A549 (cell line): ENCODE measurements at places on chromosomes 12 and 14. TPM values are rescaled to one million over a fixed set of nuclear protein-coding genes. Genes with fewer than 3 reads are reported as not detected.
A peak's percentile ranks its signal among the peaks of the same experiment; 100 is the strongest.

The SIX4 gene
- polyA plus RNA-seq = 2.2 to 2.3 TPM (median 2.3 TPM) in 3 replicates

The AICDA gene
- polyA plus RNA-seq = 0.05 to 0.16 TPM (median 0.05 TPM) in 3 replicates

- DNase-seq = no peak
Observed at GRCh38 chr14:100788517-100788916, 37.4 kb upstream of the MEG3 start.

DNA sequence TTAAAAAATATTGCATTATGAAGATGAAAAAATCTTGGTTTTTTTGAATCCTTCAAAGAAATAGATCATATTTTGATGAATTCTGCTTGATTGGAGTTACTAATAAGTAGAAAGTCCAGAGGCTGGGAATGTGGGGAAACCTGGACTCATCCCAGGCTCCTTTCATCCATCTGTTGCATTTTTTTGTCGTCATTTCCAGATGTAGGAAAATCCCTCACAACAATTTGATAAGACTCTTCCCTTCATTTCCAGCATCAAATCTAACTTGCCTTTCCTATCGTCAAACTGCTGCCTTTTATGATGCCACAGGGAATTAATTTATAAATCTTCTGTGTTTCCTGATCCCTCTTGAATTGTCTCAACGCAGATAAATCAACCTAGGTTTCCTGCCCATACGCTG lies 211.6 kb downstream of the FBXL14 start:
- DNase-seq = no peak

DNA sequence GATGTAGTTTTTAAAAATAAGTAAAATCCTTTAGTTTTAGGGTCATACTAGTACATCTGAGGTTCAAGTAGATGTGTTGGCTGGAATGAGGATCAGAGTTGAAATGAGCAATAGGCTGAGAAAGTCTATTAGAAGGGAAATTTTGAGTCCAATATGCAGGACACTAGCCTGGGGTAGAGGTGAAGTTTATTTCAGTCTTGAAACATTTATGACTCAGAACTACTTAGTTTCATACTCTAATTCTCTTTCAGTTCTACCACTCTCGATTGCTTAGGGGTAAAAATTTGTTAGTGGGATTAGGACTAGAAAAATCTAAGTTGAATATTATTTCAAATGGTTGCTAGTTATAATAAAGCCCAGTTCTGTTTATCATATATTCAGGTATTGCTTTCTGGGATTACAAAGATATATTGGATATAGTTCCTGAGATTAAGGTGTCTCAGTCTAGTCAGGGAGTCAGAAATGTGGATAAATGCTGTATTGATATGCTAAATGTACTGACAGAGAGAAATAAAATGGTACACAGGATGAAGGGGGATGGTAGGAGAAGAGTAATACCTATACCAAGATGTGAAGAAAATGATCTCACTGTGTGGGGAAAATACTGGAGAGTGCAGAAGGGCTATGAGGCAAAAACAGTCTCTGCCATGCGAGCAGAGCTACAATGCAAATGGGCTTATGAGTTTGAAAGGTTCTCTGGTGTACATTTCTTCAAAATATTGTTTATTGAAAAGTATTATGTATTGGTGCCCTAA lies 395.8 kb upstream of the FBXO33 start:
- DNase-seq = no peak

GRCh38 chr14:51680031-51680430 lies 28.3 kb downstream of the FRMD6 start:
- no peak for DNase-seq

- no peak for DNase-seq
Observed at GRCh38 chr12:4486049-4486699, 40.6 kb upstream of the FGF6 start.

DNA sequence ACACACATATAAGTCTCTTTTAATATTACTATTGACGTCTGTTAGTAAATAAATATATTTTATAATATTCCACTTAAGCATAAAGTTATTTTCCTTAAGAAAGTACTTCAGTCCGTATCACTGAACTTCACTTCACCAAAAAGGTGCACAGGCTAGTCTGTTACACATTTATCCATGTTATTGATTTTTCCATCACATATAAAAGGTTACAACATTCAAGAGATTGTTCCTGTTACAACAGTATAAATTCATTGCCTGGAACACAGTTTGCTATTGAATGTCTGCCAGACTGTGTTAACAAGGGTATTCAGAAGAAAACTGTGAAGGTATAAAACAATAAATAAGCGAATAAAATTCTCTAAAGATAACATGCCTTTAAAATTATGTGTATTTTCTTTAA lies 175.9 kb downstream of the NTS start:
- no peak for DNase-seq

- peak; percentile 71 for DNase-seq
Observed at GRCh38 chr12:57342207-57342691, 88.6 kb downstream of the R3HDM2 start.

GRCh38 chr12:101981868-101982267 lies 79.9 kb downstream of the WASHC3 start:
- no peak for DNase-seq

DNA sequence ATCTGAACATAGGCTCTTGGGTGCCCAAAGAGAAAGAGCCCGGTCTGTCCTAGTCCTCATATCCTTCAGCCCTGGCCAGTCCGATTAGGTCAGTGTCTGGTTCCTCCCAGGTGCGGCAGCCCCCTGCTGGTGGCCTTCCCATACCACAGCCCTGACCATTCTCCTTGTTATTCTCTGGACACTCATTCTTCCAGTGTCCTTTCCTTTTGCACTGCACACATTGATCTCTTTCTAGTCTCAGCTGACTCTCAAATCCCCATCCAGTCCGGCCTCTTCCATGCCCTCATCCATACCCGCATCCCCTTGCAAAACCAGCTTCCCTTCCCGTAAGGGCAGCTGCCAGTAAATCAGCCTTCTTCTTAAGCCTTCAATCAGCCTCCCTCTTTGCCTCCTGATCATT lies 1316.3 kb downstream of the TMEM121 start:
- peak; percentile 50 for DNase-seq
